Brain (organoid and tissue), 16 donors: ENCODE measurements at places on chromosomes 5 and 9. TPM values are rescaled to one million over a fixed set of nuclear protein-coding genes. Genes with fewer than 3 reads are reported as not detected.

GPRIN1 gene
- 86.4 TPM for polyA plus RNA-seq

WHRN gene
- polyA plus RNA-seq: 37.3 TPM

CNOT6 gene
- polyA plus RNA-seq: 10.9 TPM

PCDH1 gene
- polyA plus RNA-seq: 35.4 TPM

OR1Q1 gene
- not detected for polyA plus RNA-seq

WDR31 gene
- polyA plus RNA-seq: 7.2 TPM

MEIKIN gene
- polyA plus RNA-seq: not detected

TSSK1B gene
- polyA plus RNA-seq: not detected

UGCG gene
- 5.0 TPM for polyA plus RNA-seq

ADGRV1 gene
- 7.8 TPM for polyA plus RNA-seq
